ENCODE measurements at places on chromosomes 2 and 18. TPM values are rescaled to one million over a fixed set of nuclear protein-coding genes. Genes with fewer than 3 reads are reported as not detected.

DNA sequence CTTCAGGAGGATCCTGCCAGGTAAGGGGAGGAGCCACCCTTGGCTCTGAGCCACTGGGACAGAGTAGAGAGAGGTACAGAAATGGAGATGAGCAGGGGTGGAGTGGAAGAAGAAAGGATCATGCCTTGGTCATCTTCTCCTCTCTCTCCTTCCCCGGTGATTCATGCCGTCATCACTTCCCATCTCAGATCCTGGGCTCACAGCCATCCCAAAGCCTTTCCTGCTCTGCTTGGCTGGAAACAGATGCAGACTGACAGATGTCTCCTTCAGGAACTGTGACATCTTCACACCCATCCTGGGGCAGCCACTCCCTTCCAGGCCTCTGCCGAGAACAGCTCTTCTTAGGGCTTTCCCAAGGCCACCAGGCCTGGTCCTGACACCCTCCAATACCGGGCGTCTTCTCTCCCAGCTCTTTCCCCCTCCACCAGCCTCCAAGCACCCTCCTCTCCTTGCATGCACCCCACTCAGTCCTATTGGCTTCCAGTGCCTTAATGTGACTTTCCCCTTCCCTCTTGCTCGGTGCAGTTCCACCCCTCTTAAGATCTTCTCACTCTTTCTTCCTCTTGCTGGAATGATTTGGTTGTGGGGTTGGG is 58.3 kb upstream of the TNP1 start:
- no peak for DNase-seq

DNA sequence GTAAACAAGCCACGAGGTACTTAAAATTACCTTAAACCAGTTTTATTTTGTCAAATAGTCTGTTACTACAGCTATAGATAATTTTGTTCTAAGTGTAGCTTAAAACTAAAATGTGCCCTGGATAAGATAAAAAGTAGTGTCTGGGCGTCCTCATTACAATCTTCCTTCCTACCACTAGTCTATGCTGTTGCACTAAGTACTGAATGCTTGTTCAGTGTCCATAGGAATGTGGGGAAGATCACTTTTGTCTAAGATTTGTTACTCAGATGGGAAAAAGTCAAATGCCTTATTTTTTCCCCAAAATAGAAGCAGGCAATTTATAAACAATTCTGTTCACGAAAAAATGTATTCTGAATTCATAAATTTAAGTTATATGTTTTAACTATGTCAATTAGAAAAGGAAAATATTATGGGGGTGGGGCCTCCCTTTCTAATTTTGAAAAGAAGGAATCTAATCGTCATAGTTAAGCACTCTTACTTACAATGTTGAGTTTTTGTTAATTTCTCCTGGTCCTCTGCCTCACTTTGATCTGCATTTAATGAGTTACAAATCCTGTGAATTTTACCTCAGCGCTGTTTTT is 140.4 kb upstream of the VRK2 start:
- peak; percentile 8 for DNase-seq

- no peak for DNase-seq
These were observed 24.5 kb upstream of the TNP1 start for GRCh38 chr2:216884347-216884746.

DNA sequence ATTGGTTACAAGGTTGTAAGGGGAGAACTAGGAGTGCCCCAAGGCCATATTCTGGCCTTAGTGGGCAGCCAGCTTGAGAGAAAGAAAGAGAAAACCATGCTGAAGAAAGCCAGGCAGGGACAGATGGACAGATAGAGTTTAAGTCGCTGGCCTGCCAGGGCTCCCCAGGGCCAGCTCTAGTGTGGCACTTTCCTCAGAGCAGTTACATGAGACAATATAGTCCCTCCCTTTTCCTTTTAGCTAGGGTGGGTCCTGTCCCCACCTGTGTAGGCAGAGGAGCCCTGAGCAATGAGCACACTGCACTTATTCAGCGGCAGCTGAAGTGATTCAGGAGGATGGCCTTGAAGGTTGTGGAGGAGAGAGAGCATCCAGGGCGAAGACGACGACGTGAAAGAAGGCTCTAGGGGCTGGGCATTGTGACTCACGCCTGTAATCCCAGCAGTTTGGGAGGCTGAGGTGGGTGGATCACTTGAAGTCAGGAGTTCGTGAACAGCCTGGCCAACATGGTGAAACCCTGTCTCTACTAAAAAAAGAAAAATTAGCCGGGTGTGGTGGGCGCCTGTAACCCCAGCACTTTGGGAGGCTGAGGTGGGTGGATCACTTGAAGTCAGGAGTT is 152.0 kb upstream of the SLC1A4 start:
- no peak for DNase-seq

GRCh38 chr18:1994471-1994870 is 576.8 kb downstream of the METTL4 start:
- no peak for DNase-seq

- DNase-seq = no peak
These were observed 230.2 kb downstream of the GBX2 start for GRCh38 chr2:235937936-235938335.

- no peak for DNase-seq
These were observed 217.8 kb upstream of the REV1 start for GRCh38 chr2:99707592-99707991.

DNA sequence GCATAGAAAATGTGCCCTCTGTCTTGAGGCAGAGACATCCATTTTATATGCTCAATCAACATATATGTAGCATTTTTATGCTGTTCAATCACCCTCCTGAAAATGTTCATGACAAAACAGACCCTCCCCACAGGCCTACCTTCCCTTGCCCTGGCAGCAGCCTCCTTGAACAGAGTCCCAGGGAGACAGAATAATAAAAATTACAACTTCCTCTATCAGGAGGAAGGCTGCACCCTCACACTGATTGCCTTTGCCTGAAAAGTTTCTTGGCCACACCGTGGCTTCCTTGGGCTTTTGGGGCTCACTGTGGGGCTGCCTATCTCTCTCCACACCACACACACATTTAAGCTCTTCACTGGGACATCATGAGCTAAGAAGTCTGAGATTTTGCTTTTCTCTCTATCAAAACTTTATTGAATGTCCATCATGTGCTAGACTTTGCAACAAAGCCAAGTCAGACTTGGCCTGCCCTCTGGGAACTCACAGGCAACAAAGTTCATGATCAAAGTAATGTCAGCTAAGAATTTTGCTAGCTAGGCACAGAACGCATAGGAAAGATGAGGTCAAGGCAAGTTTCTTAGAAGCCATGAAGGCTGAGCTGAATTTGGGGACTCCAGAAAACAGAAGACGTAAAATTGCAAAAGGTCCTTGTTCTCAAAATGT is 101.6 kb downstream of the BCL2L11 start:
- no peak for DNase-seq

GRCh38 chr18:75207310-75208154 is 1.4 kb downstream of the PTGR3 start:
- DNase-seq = no peak

GRCh38 chr2:219178377-219179175 is 501 bp downstream of the RETREG2 start:
- peak; percentile 40 for DNase-seq

GRCh38 chr2:8304821-8305766 is 376.8 kb upstream of the ID2 start:
- DNase-seq = no peak

- DNase-seq = no peak
These were observed 187.1 kb downstream of the SUCLG1 start for GRCh38 chr2:84271977-84272376.

DNA sequence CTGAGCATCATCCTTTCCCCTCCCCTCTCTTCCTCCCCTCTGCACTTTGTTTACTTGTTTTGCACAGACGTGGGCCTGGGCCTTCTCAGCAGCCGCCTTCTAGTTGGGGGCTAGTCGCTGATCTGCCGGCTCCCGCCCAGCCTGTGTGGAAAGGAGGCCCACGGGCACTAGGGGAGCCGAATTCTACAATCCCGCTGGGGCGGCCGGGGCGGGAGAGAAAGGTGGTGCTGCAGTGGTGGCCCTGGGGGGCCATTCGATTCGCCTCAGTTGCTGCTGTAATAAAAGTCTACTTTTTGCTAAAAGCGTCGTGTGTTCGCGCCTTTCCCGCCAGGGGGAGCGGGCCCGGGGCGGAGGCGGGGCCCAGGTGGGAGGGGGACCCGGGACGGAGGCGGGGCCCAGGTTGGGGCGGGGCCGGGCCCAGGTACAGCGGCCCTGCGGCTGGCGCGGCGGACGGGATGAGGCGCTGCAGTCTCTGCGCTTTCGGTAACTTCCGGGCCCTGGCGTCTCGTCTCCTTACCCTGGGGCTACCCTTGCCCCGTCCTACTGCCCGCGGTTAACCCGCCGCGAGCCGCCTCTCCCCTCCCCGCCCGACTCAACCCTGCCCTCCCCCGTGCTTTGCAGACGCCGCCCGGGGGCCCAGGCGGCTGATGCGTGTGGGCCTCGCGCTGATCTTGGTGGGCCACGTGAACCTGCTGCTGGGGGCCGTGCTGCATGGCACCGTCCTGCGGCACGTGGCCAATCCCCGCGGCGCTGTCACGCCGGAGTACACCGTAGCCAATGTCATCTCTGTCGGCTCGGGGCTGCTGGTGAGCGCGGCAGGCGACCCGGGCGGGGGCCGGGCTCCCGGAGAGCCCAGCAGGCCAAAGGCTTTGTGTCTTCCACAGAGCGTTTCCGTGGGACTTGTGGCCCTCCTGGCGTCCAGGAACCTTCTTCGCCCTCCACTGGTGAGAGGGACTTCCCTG is at the start of gene KRTCAP3:
Gene KRTCAP3 (plus strand): TSS at position 424 of the 962 bp plus-strand sequence. CDS start 32 bp downstream, at position 456.
- DNase-seq = peak; percentile 39

- DNase-seq = no peak
These were observed 15.7 kb downstream of the CCBE1 start for GRCh38 chr18:59681521-59682004.

GRCh38 chr2:102418421-102418961 is 4.5 kb upstream of the IL18RAP start:
- DNase-seq = peak; percentile 66

- DNase-seq = no peak
These were observed 86.5 kb upstream of the DTNA start for GRCh38 chr18:34623557-34623956.

GRCh38 chr18:79806976-79807841 is 9.5 kb downstream of the KCNG2 start:
- DNase-seq = no peak

DNA sequence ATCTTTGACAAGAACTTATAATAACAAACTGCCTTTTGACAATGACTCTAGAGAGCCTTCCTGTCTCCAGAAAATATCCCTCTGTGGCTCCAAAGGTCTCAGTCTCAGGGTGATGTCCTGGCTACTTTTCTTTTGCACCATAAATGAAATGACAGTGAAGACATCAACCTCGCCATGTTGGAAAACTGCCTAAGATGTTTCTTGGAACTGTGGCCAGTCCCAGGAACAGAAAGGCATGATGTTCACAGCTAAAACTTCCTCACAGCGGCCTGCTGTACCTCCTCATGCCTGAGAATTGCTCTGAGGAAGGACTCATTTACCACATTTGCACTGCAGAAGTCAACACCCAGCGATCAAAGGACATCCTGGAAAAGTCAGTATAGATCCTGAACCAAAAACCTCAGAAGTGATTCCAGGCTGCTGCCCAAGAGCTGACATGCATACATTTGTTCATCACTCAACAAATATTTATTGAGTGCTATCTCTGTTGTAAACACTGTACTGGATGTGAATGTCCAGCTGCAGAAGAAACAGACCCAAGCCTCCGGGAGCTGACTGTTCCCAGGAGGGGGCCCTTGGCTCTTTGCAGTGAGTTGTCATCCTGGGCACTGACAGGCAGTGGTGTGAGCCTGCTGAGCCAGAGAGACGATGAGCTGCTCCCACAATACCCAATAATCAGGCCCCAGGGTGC is 64.3 kb upstream of the ACSL3 start:
- DNase-seq = no peak

DNA sequence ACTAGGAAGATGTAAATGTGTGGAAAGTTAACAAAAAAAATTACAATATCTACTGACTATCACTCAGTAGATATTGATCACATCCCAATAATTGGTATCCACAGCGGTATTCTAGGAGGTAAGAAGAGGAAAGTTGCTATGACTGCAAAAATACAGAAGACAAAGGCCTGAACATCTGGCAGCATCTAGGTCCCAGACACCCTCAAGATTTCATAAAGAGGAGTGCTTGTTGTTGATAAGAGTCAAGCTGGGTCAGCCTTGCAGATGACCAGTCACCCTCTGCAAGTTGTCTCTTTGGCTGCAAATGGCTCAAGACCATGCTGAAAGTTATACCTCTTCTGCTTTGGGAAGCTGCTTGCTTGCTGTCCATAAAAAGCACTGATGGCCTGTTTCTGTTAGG is 228.4 kb upstream of the FBXO11 start:
- no peak for DNase-seq

DNA sequence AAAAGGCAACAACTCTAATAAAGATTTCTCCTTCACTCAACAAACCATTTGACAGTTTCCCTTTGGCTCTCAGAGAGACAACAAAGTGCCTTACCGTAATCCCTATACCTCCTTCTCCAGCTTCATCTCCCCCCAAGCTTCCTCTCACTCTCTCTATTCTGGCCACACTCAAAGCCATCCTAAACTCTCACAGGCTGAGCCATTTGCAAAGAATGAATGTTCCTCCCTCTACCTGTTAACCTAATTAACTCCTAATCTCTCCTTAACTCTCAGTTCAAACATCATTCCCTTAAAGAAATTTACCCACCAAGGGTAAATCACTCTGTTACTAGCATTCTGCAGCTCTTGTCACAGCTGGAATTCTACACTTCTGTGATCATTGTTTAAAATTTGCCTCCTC is 38.2 kb downstream of the GFPT1 start:
- DNase-seq = no peak

DNA sequence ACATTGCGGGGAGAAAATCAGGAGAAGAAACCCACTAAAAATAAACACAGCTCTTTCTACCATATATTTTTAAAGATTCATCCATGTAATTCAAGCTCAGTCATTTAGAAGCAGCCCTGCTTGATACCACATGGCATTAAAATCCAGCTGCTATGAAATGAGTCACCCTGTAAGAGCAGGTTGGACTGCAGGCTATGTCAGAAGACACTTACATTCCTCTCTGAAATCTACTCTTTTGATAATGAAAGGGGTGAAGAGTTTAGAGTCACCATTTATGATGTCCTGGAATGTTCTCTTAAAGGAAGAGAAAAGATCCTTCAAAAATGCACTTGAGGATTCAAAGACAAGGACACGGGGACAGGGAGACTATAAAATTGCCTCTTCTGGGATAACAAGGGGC is 100.6 kb upstream of the APCDD1 start:
- no peak for DNase-seq

DNA sequence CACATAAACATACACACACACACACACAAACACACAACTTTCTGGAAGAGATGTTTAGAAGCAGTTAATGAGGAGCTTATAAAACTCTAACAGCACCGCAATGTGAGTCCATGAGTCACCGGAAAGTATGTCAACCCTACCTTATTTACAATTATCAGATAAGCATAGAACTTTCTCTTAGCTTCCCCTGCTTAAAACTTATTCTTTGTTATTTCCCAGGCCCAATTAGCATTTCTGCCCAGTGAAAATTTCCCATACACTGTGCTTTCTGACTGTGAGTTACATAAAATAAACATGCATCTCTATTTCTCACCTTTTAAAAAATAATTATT is 737.6 kb downstream of the LRP1B start:
- DNase-seq = no peak

The RAX gene
- total RNA-seq = not detected

The CYP27A1 gene
- 1.2 TPM for total RNA-seq

The ASB18 gene
- not detected for total RNA-seq

The VWA3B gene
- not detected for total RNA-seq

The GULP1 gene
- not detected for total RNA-seq

The CD302 gene
- total RNA-seq = 0.70 TPM

The NEDD4L gene
- total RNA-seq = 3.0 TPM

The HRH4 gene
- total RNA-seq = not detected

The APLF gene
- 4.0 TPM for total RNA-seq

The SLC23A3 gene
- total RNA-seq = 2.6 TPM

The RAB6C gene
- total RNA-seq = 0.09 TPM
